ENCODE measurements at places on chromosomes 2 and 18.

DNA sequence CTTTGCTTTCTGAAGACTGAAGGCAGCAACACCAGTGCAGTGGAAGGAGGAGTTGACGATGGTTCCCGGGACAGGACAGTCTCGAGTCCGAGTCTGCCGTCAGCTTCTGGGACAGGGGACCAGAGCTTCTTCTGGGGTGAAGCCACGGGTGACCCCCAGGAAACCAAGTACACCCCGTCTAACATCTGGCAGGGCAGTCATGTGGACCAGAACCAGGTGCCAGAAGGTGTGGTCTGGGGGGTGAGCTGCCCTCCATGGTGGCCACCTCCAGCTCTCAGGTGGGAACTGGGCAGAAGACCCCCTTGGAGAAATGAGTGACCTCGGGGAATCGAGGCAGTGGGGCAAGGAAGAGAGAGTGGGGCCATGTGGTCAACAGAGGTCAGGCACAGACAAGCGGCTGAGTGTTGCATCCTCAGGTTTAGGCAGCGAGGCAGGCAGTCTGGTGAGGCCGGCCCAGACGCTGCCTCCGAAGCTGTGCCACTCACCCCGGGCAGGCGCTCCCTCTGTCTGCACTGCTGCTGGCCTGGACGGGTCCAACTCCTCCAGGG lies 204.3 kb downstream of the HDAC4 start:
- no peak for DNase-seq

- no peak for DNase-seq
These were observed 20.2 kb upstream of the ST3GAL5 start for GRCh38 chr2:85909005-85909404.

DNA sequence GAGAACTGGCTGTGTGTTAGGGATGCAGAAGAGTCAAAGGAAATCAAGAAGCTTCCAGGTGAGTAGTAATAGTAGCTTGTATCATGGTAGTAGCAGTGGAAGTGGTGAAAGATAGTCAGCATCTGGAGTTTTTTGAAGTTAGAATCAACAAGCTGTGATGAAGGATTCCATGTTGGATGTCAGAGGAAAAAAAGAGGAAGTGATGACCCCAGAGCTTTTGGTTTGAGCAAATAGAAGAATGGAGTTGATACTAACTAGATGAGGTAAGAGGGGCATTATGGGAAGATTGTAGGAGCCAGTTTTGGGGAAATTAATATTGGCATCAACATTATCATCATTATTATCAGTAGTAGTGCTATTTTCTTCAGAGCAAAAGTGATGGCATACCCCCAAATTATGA lies 542.2 kb downstream of the XIRP2 start:
- no peak for DNase-seq

DNA sequence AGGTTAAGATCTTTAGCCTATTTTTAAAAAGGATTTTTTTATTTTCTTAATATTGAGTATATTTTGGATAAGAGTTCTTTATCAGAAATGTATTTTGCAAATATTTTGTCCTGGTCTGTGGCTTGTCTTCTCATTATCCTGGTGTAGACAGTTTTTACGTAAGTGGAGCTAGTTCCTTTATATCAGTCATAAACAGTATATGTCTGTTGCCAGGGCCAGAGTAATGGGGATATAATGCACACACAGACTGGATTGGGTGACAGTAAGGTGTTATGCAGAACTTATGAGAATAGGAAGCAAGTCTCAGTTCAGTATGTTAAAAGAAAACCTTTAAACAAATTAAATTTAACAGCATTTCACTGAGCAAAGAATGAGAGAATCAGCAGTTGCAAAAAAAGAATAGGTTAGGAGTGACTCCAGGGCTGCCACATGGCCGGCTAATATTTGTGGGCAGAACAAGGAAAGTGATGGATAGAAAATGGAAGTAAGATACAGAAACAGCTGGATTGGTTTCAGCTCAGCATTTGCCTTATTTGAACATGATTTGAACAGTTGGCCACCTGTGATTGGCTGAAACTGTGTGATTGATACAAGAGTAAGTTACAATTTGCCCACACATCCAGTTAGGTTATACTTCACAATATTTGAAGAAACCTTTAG lies 61.1 kb upstream of the ZNG1B start:
- DNase-seq = no peak

DNA sequence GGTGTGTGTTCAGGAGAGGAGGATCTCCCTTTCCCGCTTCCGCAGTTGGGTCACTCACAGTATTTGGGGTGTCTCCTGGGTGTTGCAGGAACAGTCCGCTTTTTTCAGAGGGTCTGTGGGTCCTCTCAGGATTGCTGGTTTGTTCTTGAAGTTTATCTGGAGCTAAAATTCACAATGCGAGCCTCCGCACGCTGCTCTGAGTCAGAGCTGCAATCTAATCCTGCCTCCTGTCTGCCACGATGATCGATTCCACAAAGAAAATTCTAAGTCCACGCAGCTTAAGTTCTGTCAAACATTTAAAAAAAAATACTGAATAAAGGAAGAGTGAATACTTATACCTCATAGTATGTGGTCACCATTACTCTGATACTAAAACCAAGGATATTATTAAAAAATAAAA lies 76.5 kb downstream of the RAD51AP2 start:
- DNase-seq = no peak

GRCh38 chr18:60888071-60888624 lies 445.1 kb upstream of the CDH20 start:
- DNase-seq = no peak

DNA sequence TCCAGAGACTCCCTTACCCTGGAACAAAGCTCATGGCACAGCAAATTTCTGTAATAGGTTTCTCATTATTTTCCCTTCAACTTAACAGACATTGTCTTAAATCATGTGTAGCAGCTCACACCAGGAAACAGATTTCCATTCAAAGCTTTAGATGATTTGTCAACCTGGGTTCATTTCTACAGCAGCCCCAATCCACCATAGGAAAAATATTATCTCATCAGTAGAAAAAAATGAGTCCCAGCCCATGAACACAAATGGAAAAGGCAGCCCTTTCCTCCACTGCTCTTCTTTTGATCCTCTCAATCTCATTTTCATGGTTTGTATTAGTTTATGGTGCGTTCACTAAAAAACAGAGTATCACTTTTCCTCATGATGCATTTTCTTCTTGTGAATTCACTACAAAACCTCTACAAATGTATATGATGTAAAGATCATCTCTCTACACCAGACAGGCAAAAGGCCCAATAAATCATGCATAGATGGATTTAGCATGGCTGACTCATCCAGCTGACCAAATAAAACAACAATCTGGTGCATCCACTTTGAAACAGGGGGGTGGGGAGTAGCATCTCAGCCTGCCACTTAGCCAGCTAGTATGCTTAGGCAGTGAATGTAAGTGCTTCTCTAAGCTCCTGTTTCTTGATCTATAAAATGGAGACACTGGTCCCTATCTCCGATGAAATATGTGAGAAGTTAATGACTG lies 78.6 kb downstream of the SATB2 start:
- DNase-seq = no peak

DNA sequence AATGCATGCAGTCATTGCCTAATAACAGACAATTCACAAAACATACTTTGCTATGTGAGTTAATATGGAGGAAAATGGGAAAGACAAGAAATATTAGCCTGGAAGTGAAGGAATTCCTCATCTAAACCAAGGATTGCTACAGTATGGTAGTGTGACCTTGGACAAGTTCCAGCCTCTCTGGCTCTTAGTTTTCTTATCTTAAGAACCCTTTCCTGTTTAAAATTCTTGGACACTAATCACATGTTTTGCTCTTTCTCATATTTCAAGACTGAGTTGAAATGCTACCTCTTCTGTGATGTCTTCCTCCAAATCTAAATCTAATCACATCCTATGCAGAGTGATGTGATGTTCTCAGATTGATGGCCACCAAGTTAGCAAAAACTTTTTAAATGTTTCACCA lies 20.8 kb upstream of the ADAM23 start:
- no peak for DNase-seq

DNA sequence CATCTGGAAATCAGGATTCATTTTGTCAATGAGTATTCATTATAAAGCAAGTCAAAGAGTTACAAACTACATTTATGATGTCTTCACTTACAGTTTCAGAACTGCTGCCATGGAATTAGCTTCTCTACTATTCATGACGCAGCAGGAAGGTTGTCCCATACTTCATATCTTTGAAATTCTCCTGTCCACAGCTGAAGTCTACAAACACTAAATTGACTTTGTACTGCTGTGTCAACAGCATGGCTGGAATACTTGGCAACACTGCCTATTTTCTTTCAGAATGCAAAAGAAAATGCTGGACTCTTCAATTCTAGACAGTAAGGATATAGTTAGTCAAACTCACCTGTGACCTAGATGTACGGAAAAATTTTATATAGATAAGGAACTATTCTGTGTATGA lies 44.6 kb upstream of the UNC80 start:
- no peak for DNase-seq

GRCh38 chr2:105674401-105674800 lies 70.3 kb upstream of the NCK2 start:
- DNase-seq = no peak

- DNase-seq = no peak
These were observed 256.1 kb downstream of the NDUFA10 start for GRCh38 chr2:239768907-239769553.

DNA sequence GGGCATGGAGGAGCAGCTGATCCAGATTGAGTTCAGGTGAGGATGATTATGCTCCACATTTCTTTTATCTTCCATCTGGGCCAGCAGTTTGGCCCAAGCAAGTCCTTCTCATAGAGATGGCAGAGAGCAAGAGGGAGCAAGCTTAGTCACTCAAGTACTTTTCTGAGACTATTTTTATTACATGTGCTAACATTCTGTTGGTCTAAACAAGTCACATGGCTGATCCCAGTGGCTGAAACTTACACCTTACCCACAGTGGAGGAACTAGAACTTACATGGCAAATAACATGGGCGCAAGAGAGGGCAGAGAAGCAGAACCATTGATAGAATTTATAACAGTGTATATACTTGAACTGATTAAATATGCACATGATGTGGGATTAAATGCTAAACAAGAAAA lies 105.7 kb downstream of the KYNU start:
- no peak for DNase-seq

DNA sequence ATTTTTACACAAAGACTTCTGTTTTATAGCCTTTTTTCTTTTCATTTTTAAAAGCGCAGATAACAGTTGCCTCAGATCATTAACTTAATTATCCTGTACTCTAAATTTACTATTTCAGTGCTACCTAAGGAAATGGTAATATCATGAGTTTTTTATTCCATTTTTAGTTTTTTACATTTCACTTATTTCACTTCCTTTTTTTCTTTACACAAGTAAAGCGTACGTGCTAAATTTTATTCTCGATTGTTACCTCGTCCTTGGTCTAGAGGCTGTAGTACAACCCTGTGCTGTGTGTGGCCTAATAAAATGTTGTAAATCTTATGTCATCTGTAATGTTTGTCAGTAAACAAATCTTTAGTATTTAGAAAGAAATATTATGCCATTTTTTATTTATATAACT lies 49.2 kb downstream of the CRIM1 start:
- no peak for DNase-seq

GRCh38 chr2:85522090-85522647 lies 16.8 kb upstream of the MAT2A start:
- no peak for DNase-seq

GRCh38 chr18:13137670-13138419 lies 80.7 kb upstream of the LDLRAD4 start:
- DNase-seq = peak; percentile 100

GRCh38 chr2:142041996-142042395 lies 88.8 kb downstream of the LRP1B start:
- no peak for DNase-seq

DNA sequence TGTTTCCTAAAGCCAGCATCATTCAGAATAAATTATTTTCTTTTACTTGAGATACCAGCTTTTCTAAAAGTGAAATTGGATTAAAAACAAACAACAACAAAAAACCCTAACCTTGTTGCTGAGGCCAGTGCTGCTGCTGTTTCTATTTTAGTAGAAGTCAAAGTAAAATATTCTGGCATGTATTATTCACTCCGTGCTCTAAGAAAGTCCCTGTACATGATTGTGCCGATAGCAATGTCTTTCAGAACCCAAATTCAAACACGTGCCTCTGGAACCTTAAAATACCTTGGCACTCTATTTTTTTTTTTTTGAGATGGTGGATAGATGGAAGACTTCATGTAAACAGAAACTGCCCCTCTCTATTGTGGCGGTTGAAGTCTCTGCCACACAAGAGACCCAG lies 43.7 kb downstream of the TANC1 start:
- DNase-seq = no peak

DNA sequence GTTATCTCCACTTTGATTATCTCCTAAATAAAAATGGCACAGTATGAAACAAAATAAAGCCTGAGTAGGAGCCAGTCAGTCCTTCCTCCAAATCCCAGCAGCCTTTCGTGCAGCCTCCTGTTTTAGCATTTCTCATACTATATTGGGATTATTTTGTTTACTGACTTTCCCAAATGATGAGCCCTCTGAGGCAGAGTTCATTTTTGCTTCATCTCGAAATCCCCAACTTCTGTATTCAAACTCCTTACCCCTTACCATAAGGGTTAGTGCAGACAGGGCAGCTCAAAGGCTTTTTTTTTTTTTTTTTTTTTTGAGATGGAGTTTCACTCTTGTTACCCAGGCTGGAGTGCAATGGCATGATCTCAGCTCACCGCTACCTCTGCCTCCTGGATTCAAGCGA lies 113.3 kb upstream of the FOSL2 start:
- no peak for DNase-seq

- DNase-seq = no peak
These were observed 567.4 kb downstream of the ARHGAP15 start for GRCh38 chr2:143696651-143697050.

DNA sequence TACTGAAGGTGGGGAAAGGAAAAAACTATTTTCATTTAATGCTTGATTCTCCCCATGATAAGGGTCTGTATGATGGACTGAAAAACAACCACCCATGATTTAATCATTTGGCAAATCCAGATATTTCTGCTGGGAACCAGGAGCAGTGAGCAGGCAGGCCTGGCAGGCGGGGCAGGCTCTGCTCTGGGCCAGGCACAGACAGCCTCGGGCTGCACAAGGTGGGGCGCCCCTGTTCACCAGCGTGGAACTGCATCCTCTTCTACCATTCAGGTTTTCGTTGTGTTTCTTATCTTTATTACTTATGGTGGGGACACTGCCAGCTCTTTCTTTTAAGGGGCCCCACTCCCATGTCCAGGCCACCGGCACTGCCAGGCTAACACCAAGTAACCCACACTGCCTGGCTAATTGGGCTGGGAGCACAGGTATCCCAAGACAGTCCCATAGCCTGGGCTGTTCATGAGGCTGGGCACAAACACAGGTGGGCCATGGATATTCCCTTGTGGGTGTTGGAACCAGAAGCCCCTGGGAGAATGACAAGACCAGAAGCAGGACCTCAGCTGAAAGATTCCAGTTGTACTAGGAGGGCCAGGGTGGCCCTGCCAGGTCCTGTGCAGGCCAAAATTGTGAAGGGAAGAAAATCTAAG lies 57.1 kb upstream of the RALBP1 start:
- no peak for DNase-seq

DNA sequence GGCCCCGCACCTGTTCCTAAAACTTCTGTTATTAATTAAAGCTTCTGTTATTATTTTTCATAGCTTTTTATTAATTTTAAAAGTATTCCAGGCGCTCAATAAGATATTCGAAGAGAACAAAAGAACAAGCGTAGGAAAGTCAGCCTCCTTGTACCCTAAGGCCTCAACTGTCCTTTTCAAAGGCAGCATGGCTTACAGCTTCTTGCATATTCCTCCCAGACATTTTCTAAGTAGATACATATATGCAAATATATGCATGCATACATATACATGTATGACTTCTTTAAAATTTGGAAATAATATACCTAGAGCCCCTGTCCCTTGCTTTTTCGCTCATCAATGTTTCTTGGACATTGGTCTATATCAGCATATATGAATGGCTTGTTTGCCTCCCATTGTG lies 12.3 kb downstream of the GPR55 start:
- DNase-seq = no peak

GRCh38 chr2:79179036-79179435 lies 19.5 kb upstream of the REG3A start:
- no peak for DNase-seq

All from HuH-7 (cell line).